ENCODE measurements at places on chromosomes 11 and 22.
A peak's percentile ranks its signal among the peaks of the same experiment; 100 is the strongest.

- no peak for DNase-seq
Measured at GRCh38 chr11:47302853-47303252, 32.9 kb downstream of the MADD start.

DNA sequence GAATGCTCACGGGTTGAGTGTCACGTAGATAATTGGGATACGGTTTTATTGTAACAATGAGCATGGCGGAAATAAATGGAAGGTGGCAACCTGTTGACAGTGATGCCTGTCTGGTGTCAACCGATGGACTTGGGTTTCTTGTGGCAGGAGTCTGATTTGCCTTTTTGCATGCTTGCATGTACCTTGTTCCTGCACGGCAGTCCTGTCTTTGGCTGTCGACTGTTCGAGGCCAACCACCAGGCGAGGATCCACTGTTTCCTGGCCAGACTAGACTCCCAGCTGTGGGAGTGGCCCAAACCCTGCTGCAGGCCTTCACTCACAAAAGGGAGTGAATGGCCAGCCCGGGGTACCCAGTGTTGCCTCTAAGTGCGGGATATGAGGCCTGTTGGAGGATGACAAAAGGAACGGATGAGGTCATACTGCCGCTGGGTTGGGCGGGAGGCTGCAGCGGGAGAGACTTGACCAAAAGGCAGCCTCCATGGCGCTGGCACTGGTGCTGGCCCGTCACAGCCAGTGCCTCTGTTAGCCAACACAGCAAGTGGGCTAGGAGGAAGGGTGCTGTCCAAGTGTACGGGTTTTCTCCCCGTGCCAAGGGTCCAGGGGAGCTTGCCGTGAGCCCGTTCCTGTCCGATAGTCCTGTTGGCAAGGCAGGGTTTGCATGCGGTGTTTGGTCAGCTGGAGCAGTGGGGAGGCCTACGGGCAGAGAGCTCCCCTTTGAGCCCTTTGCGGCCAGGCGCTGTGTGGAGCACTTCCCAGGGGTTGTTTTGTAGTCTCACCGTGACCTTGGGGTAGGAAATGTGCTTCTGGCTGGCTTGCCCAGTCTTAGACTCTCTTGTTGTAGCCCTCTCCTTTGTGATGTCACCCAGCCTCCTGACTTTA lies 974 bp downstream of the DGCR8 start:
- DNase-seq: peak; percentile 61

- DNase-seq: peak; percentile 75
Measured at GRCh38 chr11:25535467-25536272, 796.3 kb upstream of the ANO3 start.

- peak; percentile 64 for DNase-seq
Measured at GRCh38 chr22:20424932-20425565, 12.6 kb downstream of the SCARF2 start.

GRCh38 chr11:110860461-110860860 lies 148.2 kb upstream of the ARHGAP20 start:
- DNase-seq: no peak

GRCh38 chr11:68460741-68461574 lies at the start of gene PPP6R3:
Gene PPP6R3, plus strand, starts transcription at chr11:68460752. Its CDS starts 76,913 bp downstream, at chr11:68537665.
- DNase-seq: peak; percentile 50

DNA sequence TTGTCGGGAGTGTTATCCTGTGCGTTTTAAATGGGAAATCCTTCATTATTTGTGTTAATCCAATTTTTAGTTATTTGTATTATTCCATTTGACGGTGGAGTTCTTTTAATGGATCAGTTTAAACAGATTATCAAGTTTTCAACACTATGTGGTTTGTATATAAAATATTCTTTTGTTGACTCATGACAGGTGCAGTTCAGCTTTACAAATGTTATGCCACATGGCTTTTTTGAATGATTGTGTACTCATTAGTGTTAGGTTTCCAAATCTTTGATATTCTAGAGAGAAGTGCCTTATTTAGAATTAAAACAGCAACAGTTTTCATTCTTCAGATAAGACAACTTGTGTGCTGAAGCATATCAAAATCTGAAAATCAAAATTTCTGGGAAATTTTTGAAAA lies 2.4 kb downstream of the JAM3 start:
- DNase-seq: no peak

DNA sequence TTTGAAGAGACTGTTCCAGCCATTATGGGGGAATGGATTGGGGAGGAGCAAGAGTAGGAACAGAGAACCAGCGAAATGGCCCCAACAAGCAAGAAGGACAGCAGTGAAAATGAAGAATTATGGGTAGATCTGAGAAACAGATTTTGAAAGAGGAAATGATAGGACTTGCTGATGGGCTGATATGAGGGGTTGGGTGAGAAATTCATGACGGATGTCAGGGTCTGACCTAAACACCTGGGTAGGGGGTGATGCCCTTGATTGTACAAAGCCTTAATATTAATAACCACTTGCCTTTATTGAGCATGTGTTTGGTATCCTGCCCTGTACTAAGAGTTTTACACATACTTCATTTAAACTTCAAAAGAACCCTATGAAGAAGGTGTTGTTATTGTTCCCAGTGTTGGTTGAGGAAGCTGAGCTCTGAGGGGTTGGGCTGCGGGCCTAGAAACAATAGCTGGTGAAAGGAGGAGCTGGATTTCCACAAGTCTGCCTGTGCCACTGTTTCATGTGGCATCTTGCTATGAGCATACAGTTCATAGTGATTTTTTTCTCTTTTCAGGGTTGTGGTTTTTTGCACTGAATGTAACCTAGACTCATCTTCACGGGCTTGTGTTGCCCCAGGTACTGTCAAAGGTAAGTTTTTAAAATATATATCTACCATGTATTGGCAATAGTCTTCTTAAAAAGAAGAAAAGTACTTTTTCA lies 61.1 kb upstream of the TNRC6B start:
- no peak for DNase-seq

- DNase-seq: peak; percentile 32
Measured at GRCh38 chr11:111730871-111731591, 35.2 kb downstream of the PPP2R1B start.

DNA sequence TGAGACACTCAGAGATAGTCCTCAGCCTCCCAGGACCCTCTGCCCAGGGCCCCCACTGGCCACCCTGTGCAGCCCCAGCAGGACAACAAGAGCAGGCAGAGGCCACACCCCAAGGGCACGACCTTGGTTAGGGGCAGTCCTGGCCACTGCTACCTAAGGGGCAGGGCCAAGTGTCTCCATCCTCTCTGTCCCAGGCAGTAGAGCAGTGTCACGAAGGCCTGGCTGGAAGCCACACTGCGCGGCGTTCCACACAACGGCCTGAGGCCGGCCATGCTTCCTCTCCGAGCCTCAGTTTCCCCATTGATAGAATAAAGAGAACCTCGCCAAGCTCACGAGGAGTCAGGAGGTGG lies 1074.3 kb downstream of the BRD1 start:
- no peak for DNase-seq
